ENCODE measurements at places on chromosomes 3 and 15.
A peak's percentile ranks its signal among the peaks of the same experiment; 100 is the strongest.

GRCh38 chr15:27218426-27218825 is 247.4 kb downstream of the GABRG3 start:
- no peak for DNase-seq

GRCh38 chr15:82625136-82625535 is 22.0 kb downstream of the CPEB1 start:
- DNase-seq = no peak

- peak; percentile 68 for DNase-seq
Observed at GRCh38 chr15:74723754-74724334, 1.5 kb downstream of the CYP1A1 start.

- peak; percentile 9 for DNase-seq
Observed at GRCh38 chr3:151933234-151933853, 59.9 kb downstream of the SUCNR1 start.

DNA sequence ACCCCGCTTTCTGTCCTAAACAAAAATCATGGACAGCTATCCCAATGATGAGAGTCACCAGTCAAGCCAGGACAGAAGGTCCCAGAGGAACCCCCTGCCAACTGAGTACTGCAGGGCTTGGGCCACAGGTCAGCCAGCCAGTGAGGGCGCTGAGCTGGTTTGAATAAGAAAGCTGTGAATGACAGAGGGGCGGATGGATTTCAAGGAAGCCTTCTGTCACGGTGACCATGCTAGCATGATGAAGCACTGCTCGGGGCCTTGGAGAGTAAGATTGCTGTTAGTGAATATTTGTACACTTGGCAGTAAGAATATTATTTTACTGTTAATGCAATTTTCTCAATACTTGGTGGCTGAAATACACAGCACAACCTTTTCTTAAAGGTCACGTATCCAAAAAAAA is 734.0 kb upstream of the NR2F2 start:
- no peak for DNase-seq

DNA sequence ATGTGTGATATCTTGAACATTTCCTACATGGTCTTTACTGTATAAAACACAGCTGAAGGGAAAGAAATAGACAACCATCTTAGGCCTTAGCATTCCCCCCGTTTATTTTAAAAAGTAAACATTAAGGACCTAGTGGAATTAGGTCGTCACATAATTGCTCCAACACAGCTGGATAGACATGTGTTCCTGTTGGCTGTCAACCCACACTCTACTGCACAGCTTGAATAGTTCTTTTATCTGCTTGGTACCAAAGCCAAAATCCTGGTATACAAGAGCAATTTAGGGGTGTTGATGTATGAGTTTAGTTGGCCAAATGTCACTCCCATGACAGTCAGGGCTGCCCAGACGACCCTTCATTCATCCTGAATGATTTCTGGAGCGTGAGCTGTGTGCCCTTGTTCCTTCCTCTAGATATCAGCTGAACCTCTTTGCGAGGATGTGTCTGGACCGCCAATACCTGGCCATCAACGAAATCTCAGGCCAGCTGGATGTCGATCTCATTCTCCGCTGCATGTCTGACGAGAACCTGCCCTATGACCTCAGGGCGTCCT is 179.7 kb downstream of the ITPR1 start:
- no peak for DNase-seq

- no peak for DNase-seq
Observed at GRCh38 chr15:66961407-66961884, 104.0 kb upstream of the SMAD3 start.

- no peak for DNase-seq
Observed at GRCh38 chr15:77035999-77036471, 34.9 kb downstream of the TSPAN3 start.

DNA sequence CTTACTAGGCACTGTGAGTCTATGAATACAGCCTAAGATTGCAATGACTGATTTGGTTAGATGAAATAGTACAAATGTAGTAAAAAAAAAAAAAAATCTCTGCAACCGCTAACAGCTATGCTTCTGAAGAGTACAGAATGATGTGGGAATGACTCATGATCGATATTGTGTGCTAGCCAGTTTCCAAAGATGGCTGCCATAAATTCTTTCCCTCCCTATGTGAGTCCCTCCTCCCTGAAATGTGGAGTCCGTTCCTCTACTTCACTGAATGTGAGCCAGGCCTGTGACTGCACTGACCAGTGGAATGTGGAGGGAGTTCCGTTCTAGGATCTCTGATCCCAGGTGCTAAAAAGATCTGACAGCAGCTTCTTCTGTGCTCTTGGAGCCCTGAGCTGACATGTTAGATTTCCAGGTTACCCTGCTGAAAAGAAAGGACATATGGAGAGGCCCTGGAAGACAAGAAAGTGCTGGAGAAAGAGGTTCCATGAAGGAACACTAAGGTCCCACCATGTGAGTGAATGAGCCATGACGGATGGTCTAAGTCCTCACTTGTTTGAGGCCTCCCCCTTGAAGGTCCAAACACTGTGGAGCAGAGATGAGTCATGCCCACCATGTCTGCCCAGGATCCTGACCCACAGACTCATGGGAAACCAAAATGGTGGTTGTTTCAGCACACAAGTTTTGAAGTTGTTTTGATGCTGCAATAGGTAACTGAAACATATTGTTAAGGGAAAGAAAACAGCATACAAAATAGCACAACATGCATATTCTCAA is 46.3 kb downstream of the DGKG start:
- peak; percentile 48 for DNase-seq

GRCh38 chr3:143661677-143662076 is 186.6 kb downstream of the SLC9A9 start:
- no peak for DNase-seq

GRCh38 chr3:21672303-21672702 is 78.7 kb downstream of the ZNF385D start:
- peak; percentile 74 for DNase-seq

GRCh38 chr15:101168898-101169494 is 82.9 kb downstream of the CHSY1 start:
- no peak for DNase-seq

- DNase-seq = no peak
Observed at GRCh38 chr3:4643904-4644547, 150.9 kb downstream of the ITPR1 start.

GRCh38 chr15:101193120-101193644 is 58.7 kb downstream of the CHSY1 start:
- DNase-seq = peak; percentile 45

GRCh38 chr3:123610331-123610730 is 25.5 kb upstream of the HACD2 start:
- no peak for DNase-seq

GRCh38 chr15:25737218-25737643 is 125.9 kb downstream of the ATP10A start:
- peak; percentile 44 for DNase-seq
